ENCODE measurements at places on chromosomes 12 and 14. TPM values are rescaled to one million over a fixed set of nuclear protein-coding genes. Genes with fewer than 3 reads are reported as not detected.

DNA sequence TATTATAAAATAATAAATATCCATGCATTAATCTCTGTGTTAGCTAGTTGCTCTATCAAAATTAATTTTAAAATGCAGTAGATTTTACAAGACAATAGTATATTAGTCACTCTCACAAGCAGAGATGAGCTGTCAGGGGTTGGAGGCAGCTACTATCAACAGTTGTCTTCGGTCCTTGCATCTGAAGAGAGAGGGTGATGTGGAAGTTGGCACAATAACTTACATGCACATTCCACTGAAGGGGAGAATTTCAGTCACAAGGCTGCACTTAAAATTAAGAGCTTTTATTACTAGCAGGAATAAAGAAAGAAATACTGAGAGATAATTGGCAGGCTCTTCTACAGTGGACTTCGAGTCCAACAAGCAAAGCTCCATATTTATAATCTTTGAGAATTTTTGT lies 166.9 kb upstream of the DCN start:
- H3K27ac ChIP-seq = no peak overlapping the region
- H3K36me3 ChIP-seq = no peaks in the 10 kb centered on the region
- H3K4me1 ChIP-seq = no peaks in the 10 kb centered on the region
- H3K4me3 ChIP-seq = no peak overlapping the region
- no peak for DNase-seq

GRCh38 chr12:33205981-33206380 lies 233.6 kb downstream of the SYT10 start:
- no peaks in the 10 kb centered on the region for H3K4me1 ChIP-seq
- no peak for DNase-seq
- no peaks in the 10 kb centered on the region for H3K36me3 ChIP-seq
- H3K27ac ChIP-seq = no peak overlapping the region
- H3K4me3 ChIP-seq = no peak overlapping the region

DNA sequence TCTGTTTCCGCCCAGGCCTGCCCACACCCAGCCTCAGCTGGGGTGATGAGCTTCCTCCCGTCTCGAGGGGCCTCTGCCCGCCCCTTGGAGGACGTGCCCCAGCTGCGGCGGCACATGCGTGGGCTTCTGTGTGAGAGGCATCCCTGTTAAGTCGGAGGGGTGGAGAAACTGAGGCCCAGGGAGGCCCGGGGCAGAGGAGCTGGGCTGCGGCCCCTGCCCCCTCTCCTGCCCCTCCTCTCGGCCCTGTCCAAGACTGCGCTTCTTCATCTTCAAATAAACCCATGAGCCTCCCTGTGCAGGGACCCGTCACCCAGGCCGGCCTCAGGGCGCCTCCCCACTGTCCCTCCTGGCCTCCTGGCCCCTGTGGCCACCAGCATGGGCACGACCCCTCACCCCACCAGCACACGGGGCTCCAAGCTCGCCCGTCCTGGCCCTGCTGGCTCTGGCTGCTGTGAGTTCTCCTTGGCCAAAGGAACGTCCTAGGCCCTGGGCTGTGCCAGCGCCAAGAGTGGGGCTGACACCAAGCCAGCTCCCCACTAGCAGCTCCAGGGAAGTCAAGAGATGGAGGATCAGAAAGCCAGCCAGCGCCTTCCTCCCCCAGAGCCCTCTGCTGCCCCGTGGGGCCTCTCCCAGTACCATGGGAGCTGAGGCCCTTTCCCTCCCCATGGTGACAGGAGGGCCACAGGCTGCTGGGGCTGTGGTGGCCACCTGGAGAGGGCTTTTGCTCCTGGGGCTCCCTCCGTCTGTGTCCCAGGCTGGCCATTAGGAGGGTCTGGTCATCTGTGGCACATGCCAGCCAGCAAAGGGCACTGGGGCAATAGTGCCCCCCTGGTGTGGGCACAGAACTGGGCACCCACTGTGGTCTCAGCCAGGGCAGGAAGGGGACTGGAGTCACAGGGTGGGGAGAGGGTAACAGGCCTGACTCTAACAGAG lies 180.4 kb downstream of the KIF26A start:
- H3K27ac ChIP-seq = no peak overlapping the region
- no peak for DNase-seq
- H3K4me1 ChIP-seq = no peaks in the 10 kb centered on the region
- H3K4me3 ChIP-seq = no peak overlapping the region

GRCh38 chr12:58387199-58387598 lies 445.8 kb downstream of the ATP23 start:
- H3K4me3 ChIP-seq = no peak overlapping the region
- H3K27me3 ChIP-seq = no peaks in the 10 kb centered on the region
- H3K4me1 ChIP-seq = no peaks in the 10 kb centered on the region
- H3K36me3 ChIP-seq = no peaks in the 10 kb centered on the region
- H3K27ac ChIP-seq = no peak overlapping the region

GRCh38 chr12:114693532-114693931 lies 9.6 kb upstream of the TBX3 start:
- no peak overlapping the region for H3K4me3 ChIP-seq
- DNase-seq = no peak
- no peak overlapping the region for H3K27ac ChIP-seq
- no peaks in the 10 kb centered on the region for H3K36me3 ChIP-seq
- peaks cover 69% of the 10 kb centered on the region for H3K27me3 ChIP-seq
- no peaks in the 10 kb centered on the region for H3K4me1 ChIP-seq

DNA sequence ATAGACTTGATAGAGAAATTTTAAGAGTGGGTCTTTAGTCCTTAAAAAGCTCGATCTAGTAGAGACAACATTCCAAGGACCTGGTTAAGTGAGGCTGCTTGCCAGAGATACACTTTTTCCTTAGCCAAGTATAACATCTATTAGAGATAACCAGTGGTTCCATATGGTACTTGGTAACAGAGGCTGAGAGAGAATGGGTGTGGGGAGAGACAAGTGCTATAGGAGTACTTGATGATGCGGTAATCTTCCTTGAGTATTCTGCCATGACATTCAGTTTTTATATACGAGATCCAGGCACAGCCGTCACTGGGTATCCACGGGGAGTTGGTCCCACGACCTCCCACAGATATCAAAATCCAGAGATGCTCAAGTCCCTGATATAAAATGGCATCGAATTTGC lies 77.4 kb upstream of the REP15 start:
- peak overlapping the region; percentile 71 for H3K27ac ChIP-seq
- no peaks in the 10 kb centered on the region for H3K36me3 ChIP-seq
- H3K4me1 ChIP-seq = peaks cover 71% of the 10 kb centered on the region
- H3K4me3 ChIP-seq = no peak overlapping the region

DNA sequence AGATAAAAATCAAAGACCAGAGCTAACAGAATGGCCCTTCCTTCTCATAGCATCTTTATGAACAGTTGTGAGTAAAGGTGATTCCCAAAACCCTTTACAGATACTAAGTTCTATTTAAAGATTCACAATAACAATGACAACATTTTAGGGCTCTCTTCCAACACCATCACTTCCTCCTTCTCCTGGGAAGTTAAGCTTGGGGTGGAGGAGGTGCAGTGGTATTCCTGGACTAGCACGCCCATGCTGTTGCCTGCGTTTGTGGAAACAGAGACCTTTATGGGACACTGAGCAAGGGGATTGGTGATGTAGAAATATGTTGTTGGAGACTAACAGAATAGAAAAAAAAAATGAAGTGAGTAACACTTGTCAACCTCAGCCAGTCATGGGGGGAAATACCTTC lies 22.5 kb downstream of the SYNE2 start:
- H3K27ac ChIP-seq = no peak overlapping the region
- H3K4me3 ChIP-seq = no peak overlapping the region

DNA sequence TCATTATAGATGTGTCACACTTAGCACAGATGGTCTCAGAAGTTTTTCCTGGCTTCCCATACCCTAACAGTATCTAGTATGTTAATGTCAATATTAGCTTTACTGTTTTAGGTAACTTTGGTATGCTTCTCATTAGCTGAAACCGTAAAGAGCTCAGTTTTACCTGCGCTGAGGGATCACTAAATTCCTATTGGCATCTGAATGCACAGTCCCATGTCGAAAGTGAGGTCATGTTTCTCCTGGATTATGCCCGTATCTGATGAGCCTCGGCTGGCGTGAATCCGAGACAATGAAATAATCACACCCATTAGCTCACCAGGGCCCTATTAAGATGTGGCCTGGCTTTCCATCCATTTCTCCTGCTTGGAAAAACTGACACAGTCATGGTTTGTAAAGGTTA lies 418.2 kb downstream of the ZFP36L1 start:
- H3K4me1 ChIP-seq = peaks cover 14% of the 10 kb centered on the region
- no peak overlapping the region for H3K27ac ChIP-seq
- DNase-seq = no peak

DNA sequence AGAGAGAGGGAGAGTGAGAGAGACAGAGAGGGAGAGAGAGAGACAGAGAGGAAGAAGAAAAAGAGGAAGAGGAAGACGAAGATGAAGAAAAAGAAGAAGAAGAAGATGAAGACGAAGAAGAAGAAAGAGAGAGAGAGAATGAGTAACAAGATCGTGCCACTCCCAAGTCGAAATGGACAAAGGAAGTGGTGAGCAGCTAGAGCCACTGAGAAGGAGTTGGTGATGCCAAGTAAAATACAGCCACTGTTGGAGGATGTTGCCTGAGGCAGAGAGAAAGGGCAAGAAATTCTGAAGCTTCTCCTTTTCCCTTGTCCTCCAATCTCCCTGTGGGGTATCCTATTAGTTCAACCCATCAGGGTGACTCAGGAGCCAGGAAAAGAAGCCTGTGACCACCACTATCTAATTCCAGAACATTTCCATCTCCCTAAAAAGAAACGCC lies 12.5 kb upstream of the ANAPC5 start:
- H3K4me3 ChIP-seq = no peak overlapping the region
- peaks cover 10% of the 10 kb centered on the region for H3K27me3 ChIP-seq
- H3K27ac ChIP-seq = no peak overlapping the region
- no peaks in the 10 kb centered on the region for H3K4me1 ChIP-seq

DNA sequence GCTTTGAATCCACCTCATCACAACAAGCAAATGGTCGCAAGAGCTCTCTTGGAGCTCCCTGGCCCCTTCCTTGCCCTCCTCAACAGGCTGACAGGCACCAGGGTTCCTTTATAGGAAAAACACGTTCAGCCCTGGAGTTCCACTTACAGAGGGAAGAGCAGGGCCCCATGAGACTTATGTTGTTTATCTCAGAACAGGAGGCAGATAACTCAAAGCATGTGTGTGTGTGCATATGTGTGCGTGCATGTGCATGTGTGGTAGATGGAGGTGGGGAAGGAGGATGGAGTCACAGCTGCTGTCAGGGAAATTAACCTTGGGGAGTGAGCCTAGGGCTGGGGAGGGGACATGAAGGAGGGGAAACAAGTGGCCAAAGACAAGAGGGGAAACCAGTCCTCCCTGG lies 138.1 kb downstream of the DPF3 start:
- H3K36me3 ChIP-seq = no peaks in the 10 kb centered on the region
- no peak overlapping the region for H3K4me3 ChIP-seq
- H3K27ac ChIP-seq = no peak overlapping the region
- DNase-seq = no peak
- no peaks in the 10 kb centered on the region for H3K4me1 ChIP-seq

DNA sequence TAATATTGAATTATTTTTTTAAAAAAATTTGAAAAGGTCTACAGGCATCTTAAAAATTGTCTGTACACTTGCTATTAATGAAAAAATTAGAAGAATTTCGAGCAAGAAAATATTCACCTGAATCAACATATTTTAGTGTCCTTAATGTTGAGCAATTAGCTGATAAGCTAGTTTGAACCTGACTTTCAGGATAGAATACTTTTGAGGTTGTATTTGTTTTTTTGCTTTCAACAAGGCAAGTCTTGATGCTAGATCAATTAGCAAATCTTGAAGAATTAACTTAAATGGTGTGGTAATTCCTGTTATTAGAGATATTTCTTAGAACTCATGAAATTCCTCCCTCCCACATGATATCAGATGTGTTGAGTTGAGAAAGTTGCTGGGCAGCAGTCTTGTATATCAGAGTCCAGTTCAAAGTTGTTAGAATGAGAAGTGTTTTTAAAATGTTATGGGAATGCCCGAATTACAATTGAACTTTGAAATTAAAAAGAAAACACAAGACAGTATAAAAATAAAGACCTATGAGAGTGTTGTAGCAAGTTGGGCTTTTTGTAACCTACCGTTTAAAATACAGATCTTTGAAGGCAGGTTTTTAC lies 119.2 kb downstream of the TRMT5 start:
- no peak for DNase-seq
- no peaks in the 10 kb centered on the region for H3K4me1 ChIP-seq
- H3K4me3 ChIP-seq = no peak overlapping the region
- no peak overlapping the region for H3K27ac ChIP-seq
- no peaks in the 10 kb centered on the region for H3K36me3 ChIP-seq

DNA sequence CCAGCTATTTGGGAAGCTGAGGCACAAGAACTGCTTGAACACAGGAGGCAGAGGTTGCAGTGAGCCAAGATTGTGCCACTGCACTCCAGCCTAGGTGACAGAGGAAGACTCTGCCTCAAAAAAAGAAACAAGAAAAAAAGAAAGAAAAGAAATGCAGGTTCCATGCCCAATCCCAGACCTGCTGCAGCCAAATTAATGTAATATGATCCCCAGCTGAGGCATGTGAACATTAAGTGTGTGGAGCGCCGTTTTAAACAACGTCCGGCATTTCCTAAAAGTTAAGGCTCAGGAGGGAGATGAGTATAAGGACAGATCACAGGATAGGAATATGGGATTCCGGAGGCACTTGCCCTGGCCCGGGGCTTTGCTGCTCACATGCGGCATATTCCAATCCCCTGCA lies 162.9 kb downstream of the KSR2 start:
- H3K27ac ChIP-seq = no peak overlapping the region
- H3K4me3 ChIP-seq = no peak overlapping the region
- no peaks in the 10 kb centered on the region for H3K27me3 ChIP-seq
- no peaks in the 10 kb centered on the region for H3K4me1 ChIP-seq
- DNase-seq = no peak

DNA sequence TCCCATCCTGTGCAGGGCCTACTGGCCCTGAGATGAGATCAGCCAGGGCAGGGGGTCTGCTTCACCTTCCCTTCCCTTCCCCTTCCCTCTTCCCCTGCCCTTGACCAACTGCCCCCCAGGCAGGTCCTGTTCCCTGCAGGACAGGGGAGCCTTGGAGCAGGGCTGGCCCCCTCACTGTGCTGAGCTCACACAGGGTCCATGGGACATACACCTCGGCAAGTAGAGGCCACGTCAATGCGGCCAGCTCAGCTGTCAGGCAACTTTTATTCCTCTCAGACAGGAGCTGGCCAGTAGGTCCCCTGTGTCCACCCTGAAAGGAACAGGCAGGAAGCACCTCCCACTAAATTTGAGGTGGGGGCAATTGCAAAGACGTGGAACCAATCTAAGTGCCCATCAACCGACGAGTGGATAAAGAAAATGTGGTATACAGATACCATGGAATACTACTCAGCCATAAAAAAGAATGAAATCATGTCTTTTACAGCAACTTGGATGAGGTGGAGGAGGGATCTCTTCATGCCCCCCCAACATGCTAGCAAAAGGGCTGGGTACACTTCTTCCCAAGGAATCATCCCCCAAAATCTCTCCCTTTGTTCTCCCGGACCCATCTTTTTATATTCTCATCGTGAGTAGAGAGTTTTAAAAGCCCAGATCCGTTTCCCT lies 148.7 kb downstream of the BCL11B start:
- H3K4me3 ChIP-seq = no peak overlapping the region
- H3K27ac ChIP-seq = no peak overlapping the region
- no peaks in the 10 kb centered on the region for H3K27me3 ChIP-seq
- no peak for DNase-seq
- no peaks in the 10 kb centered on the region for H3K36me3 ChIP-seq

The CD63 gene
- total RNA-seq = 1,054 TPM

The TOMM20L gene
- not detected for total RNA-seq

The PRH2 gene
- total RNA-seq = not detected

The GLIPR1L1 gene
- not detected for total RNA-seq

The CHGA gene
- not detected for total RNA-seq

The KLHL33 gene
- total RNA-seq = not detected

The HSPB8 gene
- total RNA-seq = 10.8 TPM

The ZFHX2 gene
- total RNA-seq = 2.0 TPM

The KERA gene
- total RNA-seq = not detected

The DNAI7 gene
- total RNA-seq = not detected

Data from endothelial cell of umbilical vein (primary cell).